ENCODE measurements at places on chromosomes 12 and 14.

DNA sequence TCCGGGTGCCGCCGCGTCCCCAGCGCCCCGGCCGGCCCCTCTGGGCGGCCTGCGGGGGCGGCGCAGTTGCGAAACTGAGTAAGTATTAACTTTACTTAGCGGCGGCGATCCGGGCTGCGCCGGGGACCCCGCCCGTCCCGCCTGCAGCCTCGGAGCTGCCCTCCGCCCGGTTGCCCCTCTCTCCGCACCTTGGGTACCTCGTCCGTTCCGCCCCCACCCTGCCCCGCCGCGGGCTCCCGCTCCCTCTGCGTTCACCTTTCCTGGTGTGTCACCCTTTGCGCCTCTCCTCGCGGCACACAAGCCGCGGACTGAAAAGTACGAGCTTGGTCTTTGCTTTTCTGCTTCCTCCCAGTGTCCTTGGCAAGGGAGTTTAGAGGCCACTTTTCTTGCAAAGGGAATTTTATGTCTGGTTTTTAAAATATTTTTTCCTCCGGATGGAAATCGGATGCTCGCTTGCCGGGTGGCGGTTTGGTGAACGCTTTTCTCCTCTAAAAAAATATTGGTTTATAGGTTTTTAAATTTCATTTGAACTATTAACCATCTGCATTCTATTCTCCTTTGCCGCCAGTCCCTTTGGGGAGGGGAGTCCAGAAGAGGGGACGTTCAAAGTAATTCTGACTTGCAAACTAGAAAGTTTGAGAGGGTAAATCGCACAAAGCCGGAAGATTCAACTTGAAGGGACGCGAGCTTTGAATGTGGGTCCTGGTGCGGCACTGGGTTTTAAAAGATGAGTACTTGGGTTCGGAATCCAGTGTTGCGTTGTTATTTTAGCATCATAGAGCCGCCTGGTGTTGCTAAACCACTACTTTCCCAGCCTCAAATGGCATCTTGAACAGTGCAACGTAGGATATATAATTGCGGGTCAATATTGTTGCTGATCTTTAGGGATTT, 834 bp downstream of the RASSF8 start:
- no peak for DNase-seq

DNA sequence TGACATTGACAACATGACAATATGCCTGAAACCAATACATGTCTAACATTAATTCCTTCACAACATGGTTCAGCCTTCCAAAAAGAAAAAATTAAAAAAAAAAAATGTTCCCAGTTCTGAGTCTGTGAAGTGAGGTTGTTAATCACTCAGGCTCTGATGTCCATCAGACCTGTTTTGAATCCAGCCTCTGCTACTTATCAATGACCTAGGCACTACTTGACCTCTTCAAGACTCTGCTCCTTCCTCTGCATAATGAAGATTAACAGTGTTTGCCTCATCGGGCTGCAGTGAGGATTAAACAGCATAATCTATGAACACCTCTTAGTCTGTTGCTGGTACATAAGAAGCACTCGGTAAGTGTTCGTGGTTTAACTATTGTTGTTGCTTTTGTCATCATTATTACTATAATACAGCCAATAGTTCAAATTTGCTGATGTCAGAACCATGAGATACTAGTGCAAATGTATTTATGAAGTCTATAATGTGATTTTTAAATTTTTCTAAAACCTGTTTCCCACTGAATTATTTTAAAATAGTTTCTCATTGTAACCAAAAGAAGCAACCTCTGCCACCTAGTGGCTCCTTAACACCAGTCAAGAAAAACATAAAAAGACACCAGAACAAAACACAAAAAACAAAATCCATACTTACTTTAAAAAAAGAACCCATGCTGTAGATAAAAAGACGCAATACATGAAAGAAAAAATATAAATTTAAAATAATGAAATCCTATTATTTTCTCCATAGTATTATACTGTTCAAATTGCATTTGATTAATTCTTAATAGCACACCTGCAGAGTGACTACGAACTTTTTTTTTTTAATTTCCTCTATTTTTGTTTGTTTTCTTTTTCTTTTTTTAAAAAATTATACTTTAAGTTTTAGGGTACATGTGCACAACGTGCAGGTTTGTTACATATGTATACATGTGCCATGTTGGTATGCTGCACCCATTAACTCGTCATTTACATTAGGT, 20.3 kb upstream of the TMX1 start:
- DNase-seq = no peak

DNA sequence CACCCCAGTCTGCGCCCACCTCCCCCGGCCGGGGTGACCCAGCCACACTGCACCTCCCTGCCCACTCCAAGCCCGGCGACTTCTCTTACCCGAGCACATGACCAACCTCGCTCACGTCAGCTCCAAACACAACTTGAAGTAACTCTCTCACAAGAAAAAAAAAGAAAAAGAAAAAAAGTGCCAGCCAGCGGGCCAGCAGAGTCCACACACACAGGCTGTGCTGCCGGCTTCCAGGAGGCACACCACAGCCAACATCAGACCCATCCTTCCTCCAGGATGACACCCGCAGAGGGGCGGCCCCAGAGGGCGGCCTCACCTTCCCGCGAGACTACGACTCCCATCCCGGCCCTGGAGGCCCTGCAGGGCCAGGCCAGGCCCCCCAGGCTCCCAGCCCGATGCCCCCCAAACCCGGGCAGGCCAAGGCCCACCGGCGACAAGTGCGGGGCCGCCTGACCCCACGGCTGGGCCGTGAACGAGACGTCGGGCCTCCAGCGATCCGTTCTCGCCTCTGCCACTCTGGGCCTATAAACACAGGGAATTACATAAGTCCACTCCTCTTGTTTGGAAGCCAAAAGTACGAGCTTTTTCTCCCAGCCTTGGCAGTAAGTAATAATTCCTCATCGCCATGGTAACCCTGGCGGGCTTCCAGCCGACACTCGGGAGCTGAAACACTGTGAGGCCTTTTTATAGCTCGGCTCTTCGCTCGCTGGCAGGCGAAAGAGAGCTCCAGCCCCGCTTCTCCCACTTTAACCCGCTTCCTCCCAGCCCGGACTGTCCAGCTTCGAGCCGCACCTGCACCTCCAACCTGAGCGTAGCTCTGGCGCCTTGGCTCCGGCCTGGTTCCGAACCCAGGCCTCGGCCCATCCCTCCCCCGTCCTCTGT, 49.1 kb downstream of the NCOR2 start:
- peak; percentile 87 for DNase-seq

DNA sequence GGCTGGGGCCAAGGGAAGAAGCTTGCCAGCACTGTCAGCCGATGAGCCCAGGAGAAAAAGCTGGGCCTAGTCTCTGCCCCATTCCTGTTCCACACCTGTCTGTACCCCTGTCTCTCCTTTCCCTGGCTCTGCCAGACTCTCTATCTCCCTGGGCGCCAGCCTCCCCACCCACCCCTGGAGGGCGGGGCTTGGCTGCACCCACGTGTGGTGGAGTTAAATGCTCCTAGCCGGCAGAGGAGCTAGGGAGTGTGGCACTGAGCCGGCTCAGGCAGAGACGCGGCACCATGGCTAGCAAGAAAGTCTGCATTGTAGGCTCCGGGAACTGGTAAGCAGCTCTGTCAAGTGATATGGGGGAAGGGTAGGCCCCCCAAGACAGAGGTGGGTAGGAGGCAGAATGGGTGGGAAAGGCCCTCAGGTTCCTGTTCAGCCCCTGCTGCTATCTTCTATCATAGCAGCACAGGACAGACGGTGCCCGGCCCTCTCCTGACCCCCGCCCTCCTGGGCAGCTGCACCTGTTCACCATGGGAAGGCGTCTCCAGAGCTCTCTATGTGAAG, at the start of gene GPD1:
GPD1 (plus strand) TSS at position 242 of the 555 bp plus-strand sequence; CDS start at position 285, 43 bp downstream.
- no peak for DNase-seq

DNA sequence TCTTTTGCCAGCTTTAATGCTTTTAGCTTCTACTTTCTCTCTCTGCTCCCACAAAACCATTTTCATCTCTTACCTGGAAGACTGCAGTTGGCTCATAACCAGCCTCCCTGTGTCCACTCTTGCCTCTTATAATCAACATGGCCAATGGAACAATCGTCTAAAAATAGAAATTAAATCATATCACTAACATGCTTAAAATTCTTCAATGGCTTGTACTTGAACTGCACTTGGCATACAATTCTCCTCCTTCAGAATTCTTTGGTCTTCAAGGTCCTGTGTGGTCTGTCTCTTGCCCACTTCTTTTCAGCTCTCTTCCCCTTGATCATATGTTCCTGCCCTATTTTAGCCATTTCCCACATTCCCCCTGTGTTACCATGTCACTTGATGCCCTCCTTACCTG, 342.2 kb downstream of the ATP23 start:
- DNase-seq = no peak

- no peak for DNase-seq
These were observed 1516.5 kb upstream of the FLRT2 start for GRCh38 chr14:84013424-84013823.

- no peak for DNase-seq
These were observed 4.4 kb upstream of the NPAS3 start for GRCh38 chr14:32934073-32934880.

- no peak for DNase-seq
These were observed 113.9 kb upstream of the PELI2 start for GRCh38 chr14:56004323-56004722.

DNA sequence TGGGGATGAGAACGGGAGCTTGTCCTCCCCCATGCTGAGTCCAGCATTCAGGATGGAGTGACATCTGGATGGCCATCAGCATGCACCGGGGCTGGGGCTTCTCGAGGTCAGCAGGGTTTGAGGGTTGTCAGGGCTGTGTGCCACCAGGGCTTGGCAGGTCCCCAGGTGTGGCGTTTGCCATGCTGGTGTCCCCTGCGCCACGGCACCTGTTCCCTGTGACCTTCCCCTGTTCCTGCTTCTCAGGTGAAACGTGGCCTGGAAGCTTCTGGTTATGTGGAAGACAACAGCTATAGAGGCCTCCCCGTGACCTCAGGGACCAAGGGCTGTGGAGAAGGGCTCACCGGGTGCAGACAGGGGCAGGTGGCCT, 152.4 kb downstream of the KIF26A start:
- no peak for DNase-seq

- no peak for DNase-seq
These were observed 102.2 kb downstream of the SSPN start for GRCh38 chr12:26297396-26298070.

DNA sequence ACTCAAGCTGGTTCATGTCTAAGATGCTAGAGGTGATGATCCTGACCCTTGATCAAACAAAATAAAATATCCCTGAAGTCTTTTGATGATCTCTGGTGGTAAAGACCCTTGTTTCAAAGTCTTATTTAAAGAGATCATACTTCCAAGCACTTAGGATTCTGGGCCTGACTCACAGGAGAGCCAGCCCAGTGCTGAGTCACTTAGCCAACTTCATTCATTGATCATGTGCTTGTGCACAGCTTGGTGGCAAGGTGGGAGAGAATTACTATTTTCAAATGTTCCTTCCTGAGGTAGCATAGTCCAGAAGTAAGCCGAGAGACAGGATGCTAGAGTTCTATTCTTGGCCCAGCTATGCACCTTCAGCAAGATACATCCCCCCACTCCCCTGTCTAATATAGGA, 40.6 kb downstream of the SCN8A start:
- DNase-seq = no peak

DNA sequence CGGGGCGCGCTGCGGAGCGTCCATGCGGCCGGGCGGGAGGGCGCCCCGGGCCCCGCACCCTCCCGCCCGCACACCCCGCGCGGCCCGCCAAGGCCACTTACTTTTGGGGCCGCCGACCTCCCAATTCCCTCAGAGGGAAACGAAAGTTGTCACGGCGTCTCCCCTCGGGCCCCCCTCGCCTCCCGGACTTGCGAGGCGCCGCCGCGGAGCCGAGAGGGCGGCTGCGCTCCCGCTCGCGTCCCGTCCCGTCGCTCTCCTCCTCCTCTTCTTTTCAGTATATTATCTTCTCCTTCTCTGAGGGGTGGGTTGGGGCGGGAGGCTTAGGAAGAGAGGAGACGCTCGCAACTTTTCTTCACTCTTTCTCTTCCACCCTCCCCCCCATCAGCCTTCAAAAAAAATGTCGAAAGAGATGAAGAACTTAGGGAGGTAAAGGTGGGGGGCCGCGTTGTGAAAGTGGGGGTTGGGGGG, 613 bp downstream of the DUSP16 start:
- no peak for DNase-seq

DNA sequence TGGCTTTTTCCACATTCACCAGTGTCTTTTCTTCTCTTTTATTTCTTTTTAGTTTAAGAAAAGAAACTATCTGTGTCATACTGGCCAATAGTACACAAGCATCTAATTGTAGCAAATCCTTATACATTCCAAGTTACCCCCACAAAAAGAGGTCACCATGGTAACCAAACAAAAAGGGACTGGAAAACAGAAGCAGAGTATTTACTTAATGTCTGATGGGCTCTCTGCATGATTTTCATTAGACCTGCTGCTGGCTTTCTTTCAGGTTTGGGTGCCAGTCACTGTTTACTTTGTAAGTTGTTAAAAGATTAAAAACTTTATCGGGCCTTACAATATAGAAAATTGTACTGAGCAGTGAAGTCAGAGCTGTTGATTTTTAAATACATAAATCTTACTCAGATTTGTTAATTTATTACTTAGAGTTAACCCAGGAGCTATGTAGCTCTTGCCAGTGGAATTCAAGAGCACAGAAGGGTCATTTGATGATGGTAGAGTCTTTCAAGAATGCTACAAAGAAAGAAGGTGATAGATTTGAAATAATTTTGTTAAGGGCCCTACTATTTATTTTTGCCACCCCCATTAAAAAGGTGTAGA, 123.9 kb downstream of the BRMS1L start:
- no peak for DNase-seq

DNA sequence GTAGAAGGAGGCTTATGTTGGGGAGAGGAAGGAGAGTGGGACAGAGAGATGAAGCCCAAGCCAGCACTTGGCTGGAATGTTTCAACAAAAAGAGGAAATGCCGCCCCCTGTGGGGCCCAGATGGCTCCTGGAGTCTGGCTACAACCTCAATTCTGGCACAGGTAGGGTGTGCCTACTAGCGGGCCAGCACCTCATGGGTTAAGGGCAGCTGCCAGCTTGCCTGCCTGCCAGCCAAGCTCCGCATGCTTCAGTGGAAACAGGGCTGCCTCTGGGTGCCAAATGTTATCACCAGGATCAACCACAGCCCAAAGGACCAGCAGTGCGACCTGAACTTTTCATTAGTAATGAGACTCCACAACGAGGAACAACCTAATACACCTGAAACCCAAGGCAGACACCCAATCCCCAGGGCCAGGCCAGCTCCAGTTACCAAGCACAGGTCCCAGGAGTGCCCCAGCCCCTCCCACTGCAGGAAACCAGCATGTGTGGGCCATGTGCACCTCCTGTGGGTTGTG, 11.3 kb downstream of the RAB15 start:
- peak; percentile 47 for DNase-seq

GRCh38 chr12:124428136-124428791, 133.4 kb downstream of the RFLNA start:
- DNase-seq = peak; percentile 68

- DNase-seq = no peak
These were observed 28.7 kb upstream of the REP15 start for GRCh38 chr12:27667540-27667939.

DNA sequence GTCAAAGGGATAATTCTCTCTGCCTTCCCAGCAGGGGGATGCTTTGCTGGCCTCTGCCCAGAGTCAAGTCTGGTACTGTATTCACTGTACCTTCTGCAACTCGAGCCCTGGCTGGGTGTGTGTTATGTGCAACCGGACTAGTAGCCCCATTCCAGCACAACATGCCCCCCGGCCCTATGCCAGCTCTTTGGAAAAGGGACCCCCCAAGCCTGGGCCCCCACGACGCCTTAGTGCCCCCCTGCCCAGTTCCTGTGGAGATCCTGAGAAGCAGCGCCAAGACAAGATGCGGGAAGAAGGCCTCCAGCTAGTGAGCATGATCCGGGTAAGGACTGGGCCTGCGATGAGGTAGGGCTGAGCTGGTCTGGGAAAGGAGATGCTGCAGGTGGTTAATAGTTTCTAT, 3.3 kb downstream of the RNF31 start:
- no peak for DNase-seq

- no peak for DNase-seq
These were observed 42.1 kb downstream of the B4GALNT3 start for GRCh38 chr12:501722-502447.

GRCh38 chr12:26118308-26118707, 6.5 kb downstream of the BHLHE41 start:
- no peak for DNase-seq
